T-helper 2 cell (primary cell): ENCODE measurements at places on chromosomes 11 and 22.

DNA sequence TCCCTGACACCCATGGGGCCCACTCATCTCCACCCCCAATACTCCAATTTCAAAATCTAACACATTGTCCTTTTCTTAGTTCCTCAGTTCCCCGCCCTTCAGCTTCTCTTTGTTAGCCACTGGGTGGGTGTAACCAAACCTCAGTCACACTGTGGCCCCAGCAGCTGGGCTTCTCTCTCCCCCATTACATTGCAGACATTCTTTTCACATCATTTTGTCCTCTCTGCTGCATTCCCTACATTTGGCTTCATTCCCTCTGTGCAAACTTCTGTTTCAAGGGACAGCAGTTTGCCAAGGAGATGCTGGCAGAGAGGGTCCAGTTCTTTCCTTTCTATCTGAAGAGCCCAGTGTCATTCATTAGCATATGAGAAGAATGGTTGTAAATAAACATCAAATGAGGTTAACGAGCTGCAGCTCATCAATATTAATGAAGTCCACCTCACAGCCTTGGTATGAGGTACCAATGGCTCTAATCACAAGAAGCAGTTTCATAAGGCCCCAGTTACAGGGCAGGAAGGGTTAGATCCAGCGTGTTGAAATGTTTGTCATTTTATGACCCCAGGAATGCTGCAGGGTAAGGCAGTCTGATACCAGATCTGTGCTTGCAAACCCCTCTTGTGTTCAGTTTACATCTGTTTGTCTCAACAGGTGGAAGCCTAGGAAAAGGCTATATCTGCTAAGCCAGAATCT lies 72.3 kb downstream of the ARFGAP2 start:
- no peak for DNase-seq

DNA sequence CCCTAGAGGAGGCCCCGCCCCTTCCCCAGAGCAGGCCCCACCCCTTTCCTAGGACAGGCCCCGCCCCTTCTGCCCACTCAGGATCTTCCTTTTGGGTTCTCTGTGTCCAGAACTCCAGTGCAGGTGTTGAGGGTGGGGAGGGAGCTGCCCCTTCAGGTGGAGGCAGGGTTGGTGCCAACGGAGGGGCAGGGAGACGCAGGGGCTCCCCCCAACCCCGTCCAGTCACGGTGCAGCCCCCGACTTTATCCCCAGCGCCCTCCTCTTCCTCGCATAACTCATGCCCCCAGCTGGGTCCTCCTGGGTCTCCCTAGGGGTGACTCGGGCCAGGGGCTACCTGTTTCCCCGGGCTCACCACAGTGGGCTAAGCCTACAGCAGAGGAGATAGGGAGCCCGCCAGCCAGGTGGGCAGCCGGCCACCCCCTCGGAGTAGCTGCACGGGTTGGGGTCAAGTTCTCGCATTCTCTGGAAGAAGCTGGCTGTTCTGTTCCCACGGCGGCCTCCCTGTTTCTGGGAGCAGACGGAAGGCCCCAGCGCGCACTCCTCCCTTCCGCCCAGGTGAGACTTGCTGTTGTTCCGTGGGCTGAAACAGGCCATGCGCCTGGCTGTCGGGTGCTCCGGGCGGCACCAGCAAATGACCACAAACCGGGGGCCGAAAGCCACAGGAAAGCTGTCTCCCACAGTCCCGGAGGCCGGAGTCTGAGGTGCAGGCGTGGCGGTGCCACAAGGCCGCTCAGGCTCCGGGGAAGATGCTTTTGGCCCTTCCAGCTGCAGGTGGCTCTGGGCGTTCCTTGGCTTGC lies 38.9 kb downstream of the MUC2 start:
- DNase-seq, result peak; percentile 3

- DNase-seq, result no peak
Observed at GRCh38 chr11:64536396-64536941, 54.6 kb upstream of the SLC22A12 start.

DNA sequence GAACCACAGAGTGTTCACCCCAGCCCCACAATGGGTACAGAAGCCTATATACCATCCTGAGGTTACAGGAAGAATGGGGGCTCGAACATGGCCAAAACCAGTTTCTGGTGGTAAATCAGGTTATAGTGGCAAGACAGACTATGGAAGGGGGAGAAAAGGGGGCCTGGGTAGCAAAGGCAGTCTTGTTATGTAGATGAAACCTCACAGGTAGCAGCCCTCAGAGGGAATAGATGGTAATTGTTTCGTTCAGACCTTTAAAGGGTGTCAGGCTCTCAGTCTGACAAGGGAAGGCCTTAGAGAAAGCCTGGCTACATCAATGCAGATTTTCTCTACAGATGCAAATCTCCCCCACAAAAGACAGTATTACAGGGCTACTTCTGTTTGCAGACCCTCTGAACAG lies 3.4 kb downstream of the CAPN1 start:
- no peak for DNase-seq

DNA sequence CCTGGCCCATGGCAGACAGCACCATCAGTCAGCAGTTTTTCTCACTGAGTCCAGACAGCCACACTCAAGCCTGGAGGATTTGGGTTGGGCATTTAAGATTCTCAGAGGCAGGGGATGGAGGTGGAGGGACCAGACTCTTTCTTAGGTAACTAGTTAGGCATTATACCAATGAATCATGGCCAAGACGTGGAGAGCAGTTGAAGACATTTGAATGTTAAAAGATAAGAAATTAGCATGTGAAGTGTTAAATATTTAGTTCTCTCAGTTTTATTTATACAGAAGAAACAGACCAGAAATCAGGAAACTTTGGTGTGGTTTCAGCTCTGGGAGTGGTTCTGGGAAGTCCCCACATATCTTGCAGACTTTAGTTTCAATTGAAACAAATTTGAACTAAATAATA lies 9.9 kb downstream of the GTF2H1 start:
- no peak for DNase-seq

DNA sequence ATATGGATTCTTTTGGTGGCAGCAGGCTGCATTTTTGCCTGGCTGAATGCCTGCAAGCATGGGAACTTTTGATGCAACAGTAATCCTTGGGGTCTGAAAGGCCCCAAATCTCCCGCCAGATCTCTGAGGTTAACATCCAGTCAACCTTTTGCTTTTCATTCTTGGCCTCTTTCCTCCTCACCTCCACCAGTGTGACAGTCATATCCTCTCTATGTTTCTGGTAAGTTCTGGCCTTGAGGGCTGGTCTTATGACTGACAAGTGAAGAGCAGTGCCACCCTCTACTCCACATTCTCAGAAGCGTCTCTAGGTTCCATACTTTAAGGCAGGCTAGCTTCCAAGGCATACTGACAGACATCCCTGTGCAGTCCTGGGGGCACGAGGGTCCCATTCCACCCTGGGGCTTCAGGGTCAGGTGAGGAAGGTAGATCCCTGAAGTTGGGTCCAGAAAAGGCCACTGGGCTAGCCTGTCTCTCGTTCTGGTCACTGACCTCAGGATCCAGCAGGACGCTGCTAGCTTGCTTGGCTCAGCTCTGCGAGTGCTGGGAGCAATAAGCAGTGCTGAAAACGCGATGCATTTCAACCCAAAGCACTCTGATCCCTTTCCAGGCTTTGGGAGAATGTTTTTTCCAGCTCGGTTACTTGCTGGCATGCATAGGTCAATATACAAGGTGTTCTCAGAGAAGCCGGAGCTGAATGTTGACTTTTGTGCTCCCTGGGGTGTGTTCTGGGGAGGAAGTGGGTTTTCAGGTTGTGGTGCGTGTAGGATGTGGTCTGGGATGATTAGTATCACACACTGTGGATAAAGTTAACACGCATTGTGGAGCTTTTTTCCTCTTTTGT lies 75.2 kb downstream of the PTPRJ start:
- DNase-seq, result peak; percentile 26

DNA sequence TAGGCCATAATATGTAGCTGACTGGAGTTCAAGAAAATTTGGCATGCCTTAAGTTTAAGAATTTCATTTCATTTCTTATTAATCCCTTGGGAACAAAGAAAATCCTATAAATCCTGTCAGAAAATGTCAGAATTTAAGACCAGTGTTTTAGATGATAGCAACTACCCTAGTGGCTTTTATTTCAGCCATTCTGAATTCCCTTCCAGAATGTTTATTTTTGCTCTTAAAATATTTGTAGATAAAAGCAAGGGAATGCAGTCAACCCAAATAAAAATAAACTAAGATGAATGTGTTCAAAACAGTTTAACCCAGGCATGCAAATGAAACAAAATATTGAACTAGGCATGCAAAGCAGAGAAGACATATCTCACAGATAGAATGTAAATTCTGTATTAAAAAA lies 356.9 kb upstream of the LRRC4C start:
- DNase-seq, result no peak

DNA sequence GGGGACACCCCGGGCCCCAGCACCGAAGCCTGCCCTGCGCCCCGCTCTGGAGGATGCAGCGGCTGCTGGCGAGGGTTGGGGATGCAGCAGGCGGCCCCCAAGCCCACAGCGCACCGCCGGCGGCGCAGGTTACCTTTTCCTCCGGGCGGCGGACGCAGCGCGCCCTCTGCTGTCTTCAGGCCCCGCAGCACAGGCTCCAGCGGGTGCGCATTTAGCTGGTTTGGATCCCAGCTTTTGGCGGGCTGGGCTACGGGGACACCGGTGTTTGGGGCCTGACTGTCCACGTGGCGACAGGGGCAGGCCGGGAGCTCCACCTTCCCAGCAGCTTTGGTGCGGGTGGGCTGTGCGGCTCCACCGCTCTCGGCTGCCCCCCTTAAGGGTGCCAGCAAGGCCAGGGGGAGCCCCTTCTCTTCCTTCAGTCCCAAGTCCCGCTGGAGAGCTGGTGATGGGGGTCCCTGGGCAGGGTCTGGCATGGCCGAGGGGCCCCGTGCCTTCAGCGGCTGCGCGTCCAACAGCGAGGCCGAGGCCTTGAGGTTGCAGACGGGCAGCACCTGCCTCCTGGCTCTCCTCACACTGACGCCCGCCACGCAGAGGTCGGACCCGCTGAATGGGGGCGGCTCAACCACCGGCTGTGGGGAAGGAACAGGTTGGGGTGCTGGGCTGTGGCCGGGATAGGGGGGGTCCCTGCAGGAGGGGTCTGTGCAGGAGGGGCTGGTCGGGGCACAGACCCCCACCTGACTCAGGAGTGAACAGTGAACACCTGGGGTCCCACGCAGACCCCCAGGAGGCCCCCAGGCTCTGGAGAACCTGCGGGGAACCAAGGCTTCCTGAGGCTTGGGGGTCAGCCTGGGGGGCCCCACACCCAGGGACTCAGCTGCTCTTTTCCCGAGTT lies 18.0 kb upstream of the IL17REL start:
- peak; percentile 73 for DNase-seq

GRCh38 chr11:134476435-134477021 lies 64.5 kb upstream of the B3GAT1 start:
- no peak for DNase-seq

DNA sequence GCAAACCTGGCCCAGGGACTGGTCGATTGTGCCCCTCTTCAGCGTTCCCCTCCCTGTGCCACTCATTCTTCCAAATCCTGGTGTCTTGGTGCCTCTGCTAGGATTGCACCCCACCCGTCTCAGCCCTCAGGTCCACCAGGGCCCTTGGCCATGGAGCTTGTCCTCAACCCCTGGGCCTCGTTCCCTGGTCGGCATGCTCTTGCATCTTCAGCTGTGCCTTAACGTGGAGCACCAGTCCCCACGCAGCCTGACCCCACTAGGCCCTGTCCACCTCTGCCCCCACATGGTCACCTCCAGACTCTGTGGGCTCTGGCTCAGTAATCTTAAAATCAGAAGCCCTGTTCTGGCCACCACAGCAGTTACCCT lies 61.1 kb downstream of the OSBP2 start:
- DNase-seq, result no peak

DNA sequence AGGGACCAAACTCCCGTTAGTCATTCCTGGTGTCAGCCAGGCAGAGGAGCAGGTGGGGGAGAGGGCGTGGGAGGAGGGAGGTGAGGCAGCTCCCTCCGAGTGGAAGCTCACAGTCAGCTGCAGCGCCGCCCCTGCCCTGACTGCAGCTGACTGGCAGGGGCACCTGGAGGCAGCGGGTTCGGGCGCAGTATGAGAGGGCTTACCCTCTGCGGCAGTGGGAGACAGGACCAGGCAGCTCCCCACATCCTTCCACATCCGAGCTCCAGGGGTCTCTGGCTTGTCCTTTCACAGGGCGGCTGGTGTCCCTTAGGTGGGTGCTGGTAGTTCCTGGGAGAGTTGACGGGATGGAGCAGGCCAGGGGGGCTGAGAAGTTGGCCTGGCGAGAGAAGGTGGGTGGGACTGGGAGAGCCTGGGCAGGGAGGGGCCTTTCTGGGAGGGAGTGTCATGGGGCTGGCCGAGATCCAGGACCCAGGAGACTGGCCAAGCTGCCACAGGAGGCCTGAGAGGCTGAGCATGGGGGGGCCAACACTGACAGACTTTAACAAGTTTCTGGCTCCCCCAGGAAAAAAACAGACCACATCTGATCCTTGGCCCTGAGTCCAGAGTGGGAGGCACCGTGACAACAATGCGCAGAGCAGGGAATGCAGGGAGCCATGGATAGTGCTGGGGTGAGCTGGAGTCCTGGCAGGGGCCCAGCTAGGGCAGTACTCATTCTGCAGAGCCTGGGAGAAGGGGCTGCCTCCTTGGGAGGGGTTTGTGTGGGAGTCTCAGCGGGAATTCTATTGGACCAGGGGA lies 4.9 kb downstream of the ADORA2A start:
- no peak for DNase-seq

DNA sequence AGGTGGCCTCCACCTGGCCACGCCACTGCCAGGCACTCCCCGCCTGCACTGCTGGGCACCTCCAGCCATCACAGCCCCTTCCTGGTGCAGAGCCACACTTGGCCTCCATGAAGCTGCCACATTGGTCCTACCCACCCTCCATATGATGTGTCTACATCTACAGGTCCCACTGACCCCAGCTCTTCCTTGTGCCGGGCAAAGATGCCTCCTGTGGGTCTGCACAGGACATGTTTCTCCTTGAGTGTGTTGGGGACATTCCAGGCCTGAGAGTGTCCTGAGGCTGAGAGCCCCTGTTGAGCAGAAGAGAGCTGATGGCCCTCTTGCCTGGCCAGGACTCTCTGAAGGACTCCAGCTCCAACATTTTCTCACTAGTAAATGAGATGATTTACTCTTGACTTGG lies 7.5 kb downstream of the THY1 start:
- DNase-seq, result no peak

GRCh38 chr11:9615031-9615451 lies 41.6 kb downstream of the WEE1 start:
- no peak for DNase-seq

DNA sequence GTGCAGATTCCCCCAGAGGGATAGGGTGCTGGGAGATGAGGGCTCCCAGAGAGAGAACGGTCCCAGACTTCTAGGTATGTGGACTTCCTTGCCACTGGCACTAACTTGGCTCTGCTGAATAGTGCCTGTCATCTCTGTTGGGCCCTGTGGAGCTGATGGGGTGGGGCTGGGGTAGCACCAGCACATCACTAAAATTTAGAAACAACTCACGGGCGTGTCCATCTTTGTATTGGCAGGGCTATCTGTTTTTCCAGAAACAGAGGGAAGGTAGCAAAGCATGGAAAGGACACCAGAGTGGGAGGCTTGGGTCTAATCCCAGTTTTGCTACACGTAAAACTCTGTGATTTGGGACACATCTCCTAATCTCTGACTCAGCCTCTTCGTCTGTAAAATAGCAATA lies 25.8 kb downstream of the SWAP70 start:
- DNase-seq, result no peak
